Cortex of kidney (tissue), 1 donor: ENCODE measurements at places on chromosomes 1 and 21.

- no peak for DNase-seq
These were observed 27.6 kb upstream of the ARHGAP29 start for GRCh38 chr1:94265011-94265422.

- no peak for DNase-seq
These were observed 45.1 kb upstream of the EXO1 start for GRCh38 chr1:241802863-241803262.

DNA sequence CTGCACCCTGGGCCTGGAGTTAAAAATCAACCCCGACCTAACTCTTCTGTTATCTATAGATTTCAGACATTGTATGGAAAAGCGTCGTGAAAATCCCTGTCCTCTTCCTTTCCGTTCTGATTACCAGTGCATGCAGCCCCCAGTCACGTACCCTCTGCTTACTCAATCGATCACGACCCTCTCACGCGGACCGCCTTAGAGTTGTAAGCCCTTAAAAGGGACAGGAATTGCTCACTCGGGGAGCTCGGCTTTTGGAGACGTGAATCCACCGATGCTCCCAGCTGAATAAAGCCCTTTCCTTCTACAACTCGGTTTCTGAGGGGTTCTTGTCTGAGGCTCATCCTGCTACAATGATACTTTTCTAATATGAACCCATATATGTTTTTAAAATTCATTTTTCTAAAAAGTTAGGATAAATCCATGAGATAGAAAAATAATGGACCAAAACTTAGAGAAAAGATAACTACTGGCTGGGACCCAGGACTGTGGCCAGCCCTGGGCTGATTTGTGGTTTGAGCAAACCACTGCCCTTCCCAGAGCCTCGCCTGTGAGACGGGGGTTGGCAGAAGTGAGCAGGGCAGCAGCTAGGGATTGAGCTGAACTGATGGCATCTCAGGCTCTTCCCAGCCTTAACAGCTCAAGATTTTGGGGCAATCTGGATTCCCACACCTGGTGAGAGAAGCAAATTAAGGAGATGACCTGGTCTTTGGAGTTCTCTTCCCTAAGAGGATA is 5.0 kb downstream of the UQCRHL start:
- DNase-seq, result no peak

- no peak for DNase-seq
These were observed 3.6 kb downstream of the EFNA1 start for GRCh38 chr1:155131285-155131684.

DNA sequence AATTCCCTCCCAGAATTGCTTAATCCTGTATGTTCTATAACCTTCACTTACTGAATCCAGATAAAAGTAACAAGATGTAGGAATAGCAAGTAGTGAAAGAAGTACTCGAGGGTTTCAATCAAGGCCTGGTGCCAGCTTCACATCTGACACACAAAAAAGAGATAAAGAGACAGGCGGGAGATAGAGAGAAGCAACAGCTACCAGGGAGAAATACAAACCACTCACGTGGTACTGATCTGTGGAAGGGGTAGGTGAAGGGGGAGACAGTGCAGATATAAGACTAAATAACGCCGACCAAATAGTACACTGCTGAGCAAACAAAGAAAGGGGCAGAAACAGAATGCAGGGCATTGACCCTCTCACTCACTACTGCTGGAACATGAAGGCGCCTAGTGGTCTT is 295.2 kb downstream of the NEGR1 start:
- no peak for DNase-seq

DNA sequence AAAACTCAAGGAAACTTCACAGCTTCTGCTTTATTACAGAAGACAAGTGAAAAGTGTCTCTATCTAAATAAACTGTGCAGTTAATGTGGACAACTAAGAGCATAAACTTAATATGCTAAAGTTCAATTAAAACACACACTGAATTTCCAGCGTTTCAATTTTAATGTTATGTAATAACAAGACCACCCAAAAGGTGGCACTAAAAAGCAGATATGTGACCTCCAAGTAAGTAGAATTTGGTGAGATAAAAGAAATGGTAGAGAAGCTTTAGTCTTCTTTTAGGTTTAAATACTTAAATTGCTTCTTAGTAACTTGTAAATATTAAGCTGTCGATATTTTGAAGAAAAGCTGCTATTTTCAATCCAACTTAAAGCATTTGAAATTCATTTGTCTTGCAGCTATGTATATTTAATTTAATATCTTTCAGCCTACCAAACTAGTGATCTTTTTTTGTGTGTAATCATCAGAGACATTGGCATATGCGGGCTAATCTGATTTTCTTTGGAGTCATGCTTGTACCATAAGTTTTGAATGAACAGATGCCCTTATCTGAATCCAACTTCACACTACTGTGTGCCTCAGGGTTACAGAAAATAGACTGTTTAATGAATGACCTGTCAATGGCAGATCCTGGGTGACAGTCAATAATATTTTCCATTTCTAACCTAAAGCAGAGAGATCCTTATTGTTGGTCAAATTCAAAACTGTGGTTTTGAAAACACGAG is 36.5 kb upstream of the ADAMTS1 start:
- DNase-seq, result no peak
